ENCODE measurements at places on chromosomes 7 and 10.

- DNase-seq: no peak
Measured at GRCh38 chr7:78020136-78020873, 221.7 kb downstream of the PHTF2 start.

- no peak for DNase-seq
Measured at GRCh38 chr7:19377611-19378344, 232.6 kb upstream of the FERD3L start.

DNA sequence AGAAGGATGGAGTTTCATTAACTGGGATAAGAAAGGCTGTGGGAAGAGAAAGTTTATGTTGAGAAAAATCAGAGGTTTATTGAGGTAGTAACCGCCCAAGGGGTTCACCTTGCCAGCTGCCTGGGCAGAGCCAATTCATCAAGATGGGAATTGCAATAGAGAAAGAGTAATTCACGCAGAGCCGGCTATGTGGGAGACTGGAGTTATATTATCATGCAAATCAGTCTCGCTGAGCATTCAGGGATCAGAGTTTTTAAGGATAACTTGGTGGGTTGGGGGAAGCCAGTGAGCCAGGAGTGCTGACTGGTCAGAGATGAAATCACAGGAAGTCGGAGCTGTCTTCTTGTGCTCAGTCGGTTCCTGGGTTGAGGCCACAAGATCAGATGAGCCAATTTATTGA, 70.6 kb downstream of the MALRD1 start:
- DNase-seq: no peak

DNA sequence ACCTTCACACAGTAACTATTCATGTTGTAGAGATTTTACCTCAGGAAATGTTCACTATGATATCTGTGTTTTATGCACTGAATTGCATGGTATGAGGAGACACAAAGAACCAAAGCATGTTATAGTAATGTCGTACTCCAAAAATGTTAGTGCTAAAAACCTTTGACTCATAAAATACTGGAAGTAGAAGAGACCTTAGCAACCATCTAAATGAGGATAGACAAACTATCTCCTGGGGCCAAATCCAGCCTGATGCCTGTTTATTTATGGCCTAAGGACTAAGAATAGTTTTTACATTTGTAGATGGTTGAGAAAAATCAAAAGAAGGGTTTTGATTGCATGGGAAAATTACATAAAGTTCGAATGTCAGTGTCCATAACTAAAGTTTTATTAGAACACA, 535.1 kb downstream of the INHBA start:
- DNase-seq: no peak
